ENCODE measurements at places on chromosomes 3 and 15.

GRCh38 chr3:69339760-69340159, 46.1 kb downstream of the FRMD4B start:
- no peak for DNase-seq

DNA sequence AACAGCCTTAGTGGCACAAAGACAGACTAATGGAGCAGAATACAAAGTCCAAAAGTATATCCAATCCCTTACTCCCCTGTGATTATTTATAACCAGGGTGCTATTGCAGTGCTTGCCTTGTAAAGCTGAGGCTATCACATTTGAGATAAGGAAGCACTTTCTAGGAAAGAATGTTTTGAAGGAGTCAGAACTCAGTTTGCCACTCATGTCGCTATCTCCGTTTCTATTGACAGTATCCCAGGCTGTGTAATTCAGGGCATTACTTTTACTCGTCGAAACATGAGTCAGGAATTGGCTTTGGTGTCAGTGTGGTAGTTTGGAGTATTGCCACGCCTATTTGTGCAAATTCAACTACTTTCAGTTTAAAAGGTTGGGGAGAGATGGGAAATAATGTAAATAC, 78.4 kb downstream of the FBXL2 start:
- no peak for DNase-seq

GRCh38 chr15:94327356-94327936, 96.1 kb downstream of the MCTP2 start:
- DNase-seq = no peak

DNA sequence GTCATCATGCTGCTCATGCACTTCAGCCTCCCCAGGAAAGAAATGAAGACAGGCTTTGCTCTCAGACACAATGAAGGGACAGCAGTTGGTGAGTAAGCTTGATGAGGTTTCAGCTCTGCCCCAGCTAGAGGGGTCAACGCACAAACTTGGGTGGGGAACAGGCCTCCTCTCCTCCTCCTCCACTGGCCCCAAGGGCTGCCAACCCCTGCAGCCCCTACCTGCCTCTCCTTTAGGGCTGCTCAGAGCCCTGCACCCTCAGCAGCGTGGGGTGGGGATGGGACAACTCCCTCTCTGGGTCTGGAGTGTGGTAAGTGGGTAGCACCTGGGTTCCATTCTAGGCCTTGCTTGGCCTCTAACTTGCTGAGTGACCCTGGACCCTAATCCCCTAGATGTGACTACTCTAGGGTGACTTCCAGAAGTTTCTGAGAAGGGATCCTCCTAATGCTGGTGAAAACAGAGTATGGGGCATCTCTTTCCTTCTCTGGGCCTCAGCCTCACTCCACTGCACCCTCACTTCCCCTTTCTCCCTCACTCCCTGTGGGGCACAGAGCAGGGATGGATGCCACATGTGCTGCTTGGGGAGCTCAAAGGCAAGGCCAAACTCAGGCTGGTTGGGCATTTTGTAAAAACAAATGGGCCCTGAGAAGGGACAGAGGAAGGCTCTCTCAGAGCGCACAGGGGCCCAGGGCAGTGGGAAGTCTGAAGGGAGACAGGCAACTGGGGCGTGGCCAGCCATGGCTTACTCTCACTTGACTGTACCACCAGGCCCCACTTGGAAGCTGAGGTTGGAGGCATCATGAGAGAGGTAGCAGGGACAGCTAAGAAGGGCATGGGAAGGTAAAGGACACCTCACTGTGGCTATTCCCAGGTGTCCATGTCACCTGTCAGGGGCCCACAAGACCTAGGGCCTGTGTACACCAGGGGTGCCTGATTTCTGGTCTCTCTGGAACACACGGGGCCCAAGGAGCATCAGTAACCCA, 64.0 kb downstream of the SYNM start:
- DNase-seq = no peak

DNA sequence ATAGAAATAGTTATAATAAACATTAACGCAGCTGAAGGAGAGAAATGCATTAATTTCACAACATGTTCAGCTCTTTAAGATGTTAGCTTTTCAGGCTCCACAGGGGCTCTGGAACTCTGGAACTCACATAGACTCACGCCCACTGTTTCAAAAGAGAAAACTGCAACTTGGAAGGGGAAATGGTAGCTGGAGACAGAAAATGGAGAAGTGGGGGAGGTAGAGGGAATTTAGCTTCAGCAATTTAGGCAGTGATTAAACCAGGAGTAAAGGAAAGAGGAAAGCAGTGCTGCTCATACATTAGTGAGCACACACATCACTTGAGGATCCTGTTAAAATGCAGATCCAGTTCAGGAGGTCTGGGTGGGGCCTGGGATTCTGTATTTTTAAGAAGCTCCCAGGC, 274.8 kb upstream of the TRIM42 start:
- no peak for DNase-seq

GRCh38 chr3:49906073-49906743, 2.5 kb upstream of the MST1R start:
- DNase-seq = peak; percentile 65

- peak; percentile 42 for DNase-seq
Measured at GRCh38 chr3:72310419-72311380, 525.8 kb upstream of the PROK2 start.

GRCh38 chr15:31440754-31441311, 114.2 kb downstream of the KLF13 start:
- DNase-seq = peak; percentile 57

DNA sequence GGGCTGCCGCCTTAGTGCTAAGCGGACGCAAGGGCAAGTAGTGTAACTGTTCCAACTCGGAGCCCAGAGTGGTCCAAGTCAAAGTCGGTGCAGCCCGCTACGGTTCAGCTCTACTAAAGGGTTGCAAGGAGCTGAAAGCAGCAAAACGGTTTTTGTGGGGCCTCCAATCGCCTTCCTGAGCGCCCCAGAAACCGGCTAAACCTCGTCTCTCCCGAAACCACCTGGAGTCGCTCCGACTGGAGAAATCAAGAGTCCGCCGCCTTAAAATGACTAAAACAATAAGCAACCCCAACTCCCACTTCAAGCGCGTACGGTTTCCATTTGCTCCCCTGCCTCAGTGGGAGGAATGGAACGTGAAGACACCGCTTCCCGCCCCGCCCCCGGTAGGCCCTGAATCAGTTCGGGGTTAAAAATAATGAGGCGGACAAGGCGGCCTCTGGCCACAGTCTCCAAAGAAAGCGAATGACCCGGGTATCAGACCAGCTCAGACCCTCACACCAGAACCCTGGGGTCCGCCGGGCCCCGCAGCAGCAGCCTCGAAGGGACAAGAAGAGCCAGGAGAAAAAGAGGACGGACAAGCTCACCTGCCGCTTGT, 401 bp downstream of the SEC11A start:
- peak; percentile 18 for DNase-seq

DNA sequence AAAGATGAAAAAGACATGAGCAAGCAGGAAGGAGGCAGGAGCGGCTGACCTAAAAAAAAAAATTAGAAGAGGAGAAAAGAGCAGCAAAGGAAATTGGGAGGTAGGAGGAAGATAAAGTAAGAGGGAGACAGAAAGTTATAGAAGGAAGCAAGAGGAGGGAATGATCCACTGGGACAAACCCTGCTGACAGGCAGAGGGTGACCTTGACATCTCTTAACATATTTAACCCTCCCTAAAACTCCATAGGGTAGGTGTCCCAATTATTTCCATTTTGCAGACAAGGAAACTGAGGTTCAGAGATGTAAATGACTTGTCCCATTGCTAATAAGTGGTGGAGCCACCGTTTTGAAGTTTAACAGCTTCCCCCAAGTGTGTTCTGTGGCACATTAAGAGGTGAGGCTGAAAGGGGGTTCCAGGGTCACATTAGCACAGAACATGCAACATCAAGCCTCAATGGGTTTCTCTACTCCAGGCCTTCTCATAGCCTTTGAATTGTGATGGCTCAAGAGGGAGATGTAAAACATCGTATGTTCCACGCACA, 37.4 kb upstream of the PRICKLE2 start:
- DNase-seq = no peak

Measured in CD4-positive, CD25-positive, alpha-beta regulatory T cell (primary cell).